ENCODE measurements at places on chromosomes 5 and 9. TPM values are rescaled to one million over a fixed set of nuclear protein-coding genes. Genes with fewer than 3 reads are reported as not detected.

Gene IL4
- total RNA-seq: not detected

Gene ATP10B
- total RNA-seq: 0.06 TPM

Gene NPR3
- 0.14 TPM for total RNA-seq

Gene GZMA
- not detected for total RNA-seq

Gene RNF130
- 36.6 TPM for total RNA-seq

Gene SLC36A3
- total RNA-seq: not detected

Gene PCDHB4
- total RNA-seq: not detected

Gene FAM53C
- total RNA-seq: 34.7 TPM

Gene TUSC1
- total RNA-seq: 20.8 TPM

Gene TMED9
- 102 TPM for total RNA-seq
